Adrenal gland (tissue), 19 donors: ENCODE measurements at places on chromosomes 3 and 15.

DNA sequence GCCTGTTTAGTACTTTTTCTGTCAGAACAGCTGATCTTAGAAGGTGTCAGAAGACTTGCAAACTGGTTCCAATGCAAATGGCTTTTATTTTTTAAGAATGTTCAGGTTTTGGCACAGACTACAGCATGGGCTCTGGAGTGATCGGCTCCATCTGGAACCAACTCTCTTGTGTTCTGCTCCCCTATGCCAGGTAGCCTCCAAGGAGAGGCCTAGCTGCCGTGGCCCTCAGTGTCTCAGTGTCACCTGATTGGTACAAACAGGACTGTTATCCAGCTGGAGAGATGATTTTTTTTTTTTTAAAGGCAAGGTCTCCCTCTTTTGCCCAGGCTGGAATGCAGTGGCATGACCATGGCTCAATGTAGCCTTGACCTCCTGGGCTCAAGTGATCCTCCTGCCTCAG is 183.1 kb downstream of the SV2B start:
- DNase-seq, result no peak

DNA sequence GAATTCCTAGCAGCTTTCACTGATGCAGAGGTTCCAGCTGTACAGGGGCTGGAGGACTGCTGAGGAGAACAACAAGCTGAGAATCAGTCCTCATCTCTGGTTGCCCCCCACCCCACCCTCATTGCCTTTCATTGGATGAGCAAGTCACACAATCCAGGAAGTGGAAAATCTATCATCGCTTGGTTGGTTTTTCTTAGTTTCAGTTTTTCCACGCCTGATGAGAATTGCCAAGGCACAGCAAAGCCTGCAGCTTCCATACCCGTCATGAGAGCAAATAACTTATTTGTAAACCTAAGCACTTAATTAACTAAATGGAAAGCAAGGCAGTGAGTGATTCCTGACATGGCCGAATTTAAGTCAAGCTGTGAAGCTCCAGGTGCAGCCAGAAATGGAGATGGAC is 21.4 kb upstream of the LIPC start:
- DNase-seq, result no peak

DNA sequence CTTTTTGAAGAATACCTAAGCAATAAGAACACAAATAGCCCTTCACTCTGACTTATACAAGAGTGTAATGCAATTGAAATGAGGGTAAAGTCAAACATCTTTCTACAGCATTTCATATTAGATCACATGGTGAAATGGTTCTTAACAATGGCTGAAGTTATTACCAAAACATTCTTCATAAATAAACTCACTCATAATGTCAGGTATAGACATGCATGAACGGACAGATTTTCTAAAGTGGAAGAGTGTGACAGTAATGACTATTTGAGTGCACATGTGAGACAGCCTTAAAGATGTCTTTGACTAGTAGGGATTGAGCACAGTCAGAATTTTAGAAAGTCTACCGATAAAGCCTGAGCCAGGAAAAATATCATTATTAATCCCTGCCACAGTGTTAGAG is 471.0 kb downstream of the ZPLD1 start:
- DNase-seq, result no peak

GRCh38 chr3:57434041-57434440 is 110.1 kb downstream of the DNAH12 start:
- DNase-seq, result no peak

DNA sequence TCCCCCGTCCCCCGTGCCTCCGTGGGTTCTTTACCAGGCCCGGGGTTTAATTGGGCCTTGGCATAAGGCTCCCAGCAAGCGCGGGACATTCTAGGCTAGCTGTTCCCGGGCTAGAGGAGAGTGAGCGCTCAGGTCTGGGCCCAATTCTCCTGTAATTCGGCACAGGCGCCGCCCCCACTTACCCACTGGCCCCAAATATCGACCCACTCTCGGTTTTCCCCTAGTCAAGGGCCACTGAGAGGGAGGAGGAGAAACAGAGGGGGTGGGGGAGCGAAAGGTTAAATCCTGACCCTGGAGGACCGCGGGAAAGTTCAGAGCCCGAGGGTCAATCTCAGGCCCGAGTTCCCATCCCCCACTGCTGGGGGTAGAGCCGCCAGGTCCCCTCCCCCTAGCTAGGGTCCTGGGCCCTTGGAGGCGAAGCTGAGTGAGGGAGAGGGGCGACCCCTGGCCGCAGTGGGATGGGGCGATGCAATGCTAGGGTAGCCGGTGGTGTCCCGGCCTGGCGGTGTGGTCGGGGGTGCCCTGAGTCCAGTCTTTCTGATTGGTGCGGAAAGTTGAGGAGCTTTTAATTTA is 8.5 kb upstream of the ONECUT1 start:
- no peak for DNase-seq

GRCh38 chr15:85312486-85312885 is 67.9 kb upstream of the AKAP13 start:
- DNase-seq, result no peak

GRCh38 chr3:185847506-185847905 is 22.7 kb upstream of the IGF2BP2 start:
- no peak for DNase-seq

DNA sequence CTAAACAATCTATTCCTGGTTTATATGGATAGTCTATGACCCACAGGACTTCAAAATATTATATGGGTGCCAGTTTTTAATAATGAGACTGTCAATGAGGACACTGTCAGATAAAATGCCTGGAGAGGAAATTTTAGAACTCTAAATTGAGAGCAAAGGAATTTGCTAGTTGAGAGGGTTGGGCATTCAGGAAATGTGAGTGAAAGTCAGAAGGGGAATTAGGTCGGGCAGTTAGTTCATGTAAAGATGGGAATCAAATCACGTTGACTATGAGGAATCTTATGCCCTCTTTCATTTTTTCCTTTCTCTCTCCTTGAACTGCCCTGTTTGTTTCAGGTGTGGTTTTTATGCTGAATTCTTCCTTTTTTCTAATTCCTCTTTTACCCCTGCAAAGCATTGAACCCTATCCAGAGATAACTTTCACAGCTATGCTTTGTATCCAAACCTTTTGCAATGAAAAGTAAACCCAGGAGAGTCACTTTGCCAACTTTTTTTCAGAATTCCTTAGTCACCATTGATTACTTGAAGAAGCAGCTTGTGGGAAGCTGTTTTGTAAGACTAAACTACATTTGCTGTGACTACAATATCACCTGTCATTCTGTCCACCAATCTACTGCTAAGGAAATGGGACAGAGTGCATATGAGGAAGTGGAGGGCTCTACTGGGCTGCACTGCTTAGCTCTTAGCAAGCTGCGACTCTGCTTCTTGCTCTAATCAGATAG is 27.8 kb downstream of the CHP1 start:
- peak; percentile 61 for DNase-seq

DNA sequence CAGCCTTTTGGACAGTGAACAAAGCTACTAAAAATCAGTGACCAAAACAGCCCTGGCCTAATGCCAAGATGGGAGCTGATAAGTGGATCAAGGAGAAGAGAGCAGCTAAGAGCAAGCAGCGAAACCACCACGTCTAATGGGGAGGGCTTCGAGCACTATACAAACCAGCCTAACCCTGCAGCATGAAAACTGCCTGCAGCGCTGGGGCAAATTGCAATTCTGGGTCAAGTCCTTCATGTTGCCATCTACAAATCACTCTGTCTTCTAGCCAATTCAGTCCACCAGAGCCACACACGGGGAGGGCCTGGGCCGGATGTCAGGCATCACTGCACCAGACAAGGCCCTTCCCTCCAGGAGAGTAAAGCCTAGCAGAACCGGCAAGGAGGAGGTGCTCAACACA is 30.5 kb upstream of the SPATA12 start:
- peak; percentile 91 for DNase-seq

GRCh38 chr3:28980131-28980530 is 300.7 kb upstream of the RBMS3 start:
- DNase-seq, result no peak

DNA sequence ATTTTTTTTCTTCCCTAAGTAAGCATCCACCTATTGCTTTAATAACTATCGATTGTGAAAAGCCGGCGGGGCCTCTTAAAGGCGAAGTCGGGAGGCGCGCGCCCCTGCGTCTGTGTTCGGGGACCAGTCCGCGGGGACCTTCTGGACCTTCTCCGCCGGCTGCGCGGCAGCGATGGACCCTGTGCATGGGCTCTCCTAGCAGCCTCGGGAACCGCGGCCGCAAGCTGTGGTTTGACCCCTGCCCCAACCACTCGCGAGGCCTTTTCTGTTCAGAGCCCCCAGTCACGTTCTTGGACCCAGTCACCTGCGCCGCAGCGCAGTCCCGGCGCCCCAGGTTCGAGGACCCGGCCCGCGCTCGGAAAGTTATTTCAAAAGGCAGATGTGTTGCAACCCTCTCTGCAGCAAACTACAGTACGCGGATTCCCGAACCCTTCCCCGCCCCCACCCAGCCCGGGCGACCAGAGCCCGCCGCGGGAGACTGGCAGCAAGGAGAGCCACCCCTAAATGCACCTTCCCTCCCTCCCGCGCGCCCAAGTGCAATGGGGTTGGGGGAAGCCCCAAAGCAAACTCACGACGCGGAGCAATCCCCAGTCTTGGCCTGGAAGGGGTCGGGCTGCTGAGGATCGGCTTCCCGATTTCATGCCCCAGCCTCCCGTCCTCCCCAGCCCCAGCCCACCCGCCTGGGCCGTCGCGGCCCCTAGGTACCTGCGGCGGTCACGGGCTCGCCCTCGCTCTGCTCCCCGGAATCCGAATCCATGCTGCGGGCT is 684 bp downstream of the TNFAIP8L3 start:
- peak; percentile 32 for DNase-seq

DNA sequence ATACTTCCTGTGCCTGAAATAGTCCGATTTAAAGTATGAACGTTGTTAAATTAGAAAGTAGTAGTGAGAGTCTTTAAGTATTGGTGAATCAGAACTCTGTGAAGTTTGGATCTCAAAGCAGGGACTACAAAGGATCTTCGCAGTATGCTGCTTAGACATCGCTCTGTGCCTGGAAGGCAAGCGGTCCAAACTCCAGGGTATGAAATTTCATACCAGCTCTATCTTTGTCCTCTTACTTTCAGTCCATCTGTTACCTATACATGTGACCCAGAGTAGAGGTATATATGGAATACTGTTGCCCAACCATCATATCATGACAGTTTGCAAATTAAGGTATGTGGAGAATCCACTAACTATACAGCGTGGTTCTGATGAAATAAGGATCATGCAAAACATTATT is 34.5 kb downstream of the VPS8 start:
- no peak for DNase-seq

GRCh38 chr3:157156837-157157635 is 2.9 kb downstream of the CCNL1 start:
- no peak for DNase-seq

- no peak for DNase-seq
These were observed 2.9 kb upstream of the CGNL1 start for GRCh38 chr15:57373251-57373881.

GRCh38 chr15:93070132-93070531 is 18.9 kb downstream of the RGMA start:
- no peak for DNase-seq

DNA sequence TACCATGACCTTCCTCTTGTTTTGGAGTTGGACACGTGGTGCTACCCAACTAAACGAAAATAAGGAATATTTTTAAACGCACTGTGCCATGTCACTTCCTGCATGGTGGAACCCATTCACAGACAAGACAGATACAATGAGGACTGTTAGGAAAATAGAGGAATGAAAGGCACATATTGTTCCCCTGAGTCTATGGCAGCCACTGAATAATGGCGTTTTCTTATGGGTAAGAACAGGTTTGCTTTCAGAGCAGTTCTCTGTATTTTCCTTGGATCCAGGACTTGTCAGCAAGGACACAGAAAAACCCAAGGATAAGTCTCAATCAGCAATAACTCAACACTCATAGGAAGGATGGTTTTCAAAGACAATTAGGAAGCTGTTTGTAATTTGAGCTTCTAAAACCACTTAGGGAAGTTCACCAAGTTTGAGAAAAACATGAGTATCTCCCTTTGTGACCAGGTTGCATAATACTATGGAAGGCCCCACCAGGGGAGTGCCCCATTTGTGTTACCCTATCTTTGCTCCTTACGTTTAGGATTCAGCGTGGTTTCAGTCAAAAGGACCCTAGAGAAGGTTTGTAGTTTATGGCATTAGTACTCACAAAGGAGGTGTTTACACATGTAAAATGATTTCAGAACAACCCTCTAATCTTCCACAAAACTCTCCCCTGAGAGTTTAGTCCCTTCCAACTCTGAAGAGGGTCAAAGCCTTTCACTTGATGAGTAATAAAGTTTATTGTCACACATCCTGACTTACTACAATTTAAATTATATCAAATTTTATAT is 487.2 kb upstream of the ATP11B start:
- no peak for DNase-seq

DNA sequence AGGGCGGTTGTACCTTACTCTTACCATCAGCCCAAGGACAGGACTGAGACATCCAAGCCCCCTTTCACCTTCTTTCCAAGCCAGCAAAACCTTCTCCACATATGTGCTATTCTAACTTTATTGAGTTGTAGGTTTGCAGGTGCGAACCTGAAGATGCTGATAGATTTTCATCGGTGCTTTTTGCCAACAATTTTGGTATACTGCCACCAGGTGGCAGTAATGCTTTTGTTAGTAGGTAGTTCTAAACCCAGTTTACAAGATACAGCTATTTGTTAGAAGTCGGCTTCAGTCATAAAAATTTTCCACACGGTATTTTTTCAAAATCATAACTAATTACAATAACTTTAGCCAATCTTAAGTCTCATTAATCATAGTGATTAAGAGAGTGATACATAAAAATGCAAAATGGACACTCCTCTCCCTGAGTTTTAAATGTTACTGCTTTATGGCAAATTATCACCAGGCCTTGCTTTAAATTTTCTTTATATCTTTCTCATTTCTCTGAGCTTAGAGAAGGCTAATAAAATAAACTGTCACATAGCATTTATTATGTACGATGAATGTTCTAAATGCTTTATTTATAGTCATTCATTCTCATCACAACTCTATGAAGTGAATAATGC is 636 bp downstream of the TBC1D21 start:
- DNase-seq, result peak; percentile 57

DNA sequence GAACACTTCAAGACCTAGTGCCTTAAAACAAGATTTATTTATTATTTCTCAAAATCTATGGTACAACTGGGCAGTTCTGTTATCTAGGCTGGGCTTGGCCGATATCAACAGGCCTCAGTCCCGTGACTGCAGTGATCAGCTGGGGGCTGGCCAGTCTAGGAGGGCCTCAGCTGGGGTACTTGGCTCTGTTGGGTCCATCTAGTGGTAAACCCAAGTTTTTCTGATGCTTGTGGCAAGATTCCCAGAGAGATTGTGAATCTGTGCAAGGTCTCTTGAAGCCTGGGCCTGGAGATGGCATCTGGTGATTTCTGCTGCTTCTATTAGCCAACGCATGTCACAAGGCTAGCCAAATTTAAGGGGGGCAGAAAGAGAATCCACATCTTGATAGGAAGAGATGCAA is 482.4 kb upstream of the SGO1 start:
- peak; percentile 29 for DNase-seq

DNA sequence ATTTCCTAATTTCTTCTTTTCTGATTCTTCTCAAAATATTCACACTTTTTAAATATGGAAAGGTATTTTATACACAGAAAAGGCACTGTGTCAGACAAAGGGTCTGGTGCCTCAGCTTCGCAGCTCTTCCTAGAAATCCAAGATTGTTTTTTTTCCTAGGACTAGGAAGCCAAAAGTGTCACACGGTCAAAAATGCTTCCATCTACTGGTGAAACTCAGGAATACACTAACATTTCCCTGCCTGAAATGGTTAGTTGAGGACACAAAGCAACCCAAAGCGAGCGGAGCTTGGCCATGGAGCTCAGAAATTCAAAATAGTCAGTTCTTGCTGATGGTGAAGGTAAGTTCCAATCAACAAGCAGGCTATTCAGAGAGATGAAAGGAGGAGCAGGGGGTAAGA is 426.5 kb upstream of the RASGRP1 start:
- DNase-seq, result no peak

GRCh38 chr15:78368651-78369050 is 28.5 kb downstream of the CRABP1 start:
- no peak for DNase-seq
